ENCODE measurements at places on chromosomes 6 and 20.

- DNase-seq, result no peak
Observed at GRCh38 chr6:77092971-77093370, 370.3 kb downstream of the HTR1B start.

DNA sequence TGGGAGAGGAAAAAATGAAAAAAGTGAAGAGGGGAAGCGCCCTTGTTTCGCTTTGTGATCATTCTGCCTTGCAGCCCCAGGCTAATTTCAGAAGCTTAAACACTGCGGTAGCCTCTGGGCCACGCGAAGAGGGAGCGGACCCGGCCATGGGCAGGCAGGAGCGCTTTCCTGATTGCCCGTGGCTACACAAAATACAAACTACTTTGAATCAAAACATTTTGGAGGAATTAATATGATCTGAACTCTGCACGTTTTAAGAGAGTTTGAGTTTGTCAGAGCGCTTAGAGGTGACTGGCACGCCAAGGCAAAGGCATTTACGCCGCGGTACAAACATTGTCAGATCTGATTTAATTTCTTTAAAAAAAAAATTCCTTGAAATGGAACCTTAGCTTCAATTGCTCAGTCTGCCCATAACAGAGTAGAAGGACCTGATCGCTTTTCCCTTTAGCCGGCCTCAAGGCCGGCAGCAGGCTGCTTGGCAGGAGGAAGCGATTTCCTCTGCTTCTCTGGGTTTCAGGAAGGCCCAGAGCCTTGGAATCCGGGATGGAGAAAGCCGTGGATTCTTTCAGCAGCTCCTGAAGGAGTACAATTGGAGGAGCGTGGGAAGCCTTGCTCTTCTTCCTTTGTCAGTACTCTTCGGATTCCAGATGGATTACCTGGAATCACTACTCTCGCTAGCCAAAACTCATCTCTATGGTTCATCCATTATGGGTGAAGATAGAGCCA lies 9.7 kb downstream of the TFAP2D start:
- DNase-seq, result no peak

DNA sequence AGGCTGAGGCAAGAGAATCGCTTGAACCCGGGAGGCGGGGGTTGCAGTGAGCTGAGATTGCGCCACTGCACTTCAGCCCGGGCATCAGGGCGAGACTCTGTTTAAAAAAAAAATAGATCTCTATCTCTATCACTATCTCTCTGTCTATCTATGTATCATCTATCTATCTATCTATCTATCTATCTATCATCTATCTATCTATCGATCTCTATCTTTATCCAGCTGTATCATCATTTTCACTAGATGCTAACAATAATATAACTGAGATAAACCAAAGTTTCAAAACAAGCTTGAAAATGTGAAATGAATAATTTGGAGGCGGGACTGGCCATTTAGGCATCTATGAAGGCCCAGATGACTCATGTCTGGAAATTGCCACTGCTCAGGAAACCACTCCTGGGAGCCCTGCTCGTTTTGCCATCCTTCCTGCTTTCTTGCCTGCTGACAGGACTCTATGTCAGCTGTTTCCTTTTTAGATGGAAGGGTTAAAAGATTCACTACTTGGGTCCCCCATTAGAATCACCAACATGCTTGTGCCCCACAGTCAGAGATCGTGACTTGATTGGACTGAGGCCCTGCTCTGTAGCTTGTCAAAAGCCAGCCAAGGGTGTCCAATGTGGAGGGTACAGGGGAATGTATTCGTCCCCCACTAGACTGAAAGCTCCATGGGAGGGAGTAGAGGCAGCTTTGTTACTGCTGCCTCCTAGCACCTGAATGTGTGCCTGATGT lies 61.7 kb downstream of the UTRN start:
- no peak for DNase-seq

GRCh38 chr20:38275815-38276550 lies 15.4 kb upstream of the KIAA1755 start:
- DNase-seq, result no peak

DNA sequence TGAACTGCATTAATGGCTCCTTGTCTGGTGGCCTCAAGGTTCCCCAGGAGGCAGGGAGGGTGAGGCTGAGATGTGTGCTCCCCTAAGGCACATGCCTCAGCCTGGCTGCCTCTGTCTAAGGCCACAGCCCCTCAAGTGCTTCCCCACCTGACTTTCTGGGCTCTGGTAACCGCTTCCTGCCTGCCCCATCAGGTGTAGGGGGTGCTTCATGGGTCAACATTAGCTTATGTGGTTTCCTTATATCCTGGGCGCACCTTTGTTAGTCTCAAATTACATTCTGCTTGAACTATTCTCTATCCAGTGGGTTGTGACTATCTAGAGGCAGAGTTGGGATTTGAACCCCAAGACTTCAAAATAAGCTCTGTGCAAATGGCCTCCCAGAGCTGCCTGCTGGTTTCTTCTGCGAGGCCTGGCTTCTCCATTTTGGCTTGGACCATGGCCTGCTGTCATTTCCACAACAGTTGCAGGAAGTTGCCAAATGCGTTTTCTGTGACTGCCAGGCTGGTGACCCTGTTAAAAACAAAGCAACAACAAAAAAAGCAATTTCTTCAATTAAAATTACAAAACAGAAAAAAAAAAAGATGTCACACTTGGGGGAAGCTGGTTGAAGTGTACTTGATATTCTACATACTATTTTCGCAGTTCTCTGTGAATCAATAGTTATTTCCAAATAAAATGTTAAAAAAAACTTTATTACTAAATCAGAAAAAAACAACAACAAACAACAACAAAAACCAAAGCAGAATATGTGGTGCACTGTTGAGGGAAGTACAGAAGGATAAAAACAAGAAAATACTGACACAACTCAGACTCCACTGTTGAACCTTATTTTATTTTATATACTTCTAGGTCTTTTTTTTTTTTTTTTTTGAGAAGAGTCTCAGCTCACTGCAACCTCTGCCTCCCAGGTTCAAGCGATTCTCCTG lies 20.0 kb upstream of the ZNFX1 start:
- no peak for DNase-seq

GRCh38 chr6:152293404-152293803 lies 343.8 kb downstream of the SYNE1 start:
- DNase-seq, result no peak

- no peak for DNase-seq
Observed at GRCh38 chr20:25135031-25135430, 53.1 kb upstream of the VSX1 start.

GRCh38 chr6:25130518-25130917 lies 148.7 kb upstream of the CARMIL1 start:
- DNase-seq, result no peak

DNA sequence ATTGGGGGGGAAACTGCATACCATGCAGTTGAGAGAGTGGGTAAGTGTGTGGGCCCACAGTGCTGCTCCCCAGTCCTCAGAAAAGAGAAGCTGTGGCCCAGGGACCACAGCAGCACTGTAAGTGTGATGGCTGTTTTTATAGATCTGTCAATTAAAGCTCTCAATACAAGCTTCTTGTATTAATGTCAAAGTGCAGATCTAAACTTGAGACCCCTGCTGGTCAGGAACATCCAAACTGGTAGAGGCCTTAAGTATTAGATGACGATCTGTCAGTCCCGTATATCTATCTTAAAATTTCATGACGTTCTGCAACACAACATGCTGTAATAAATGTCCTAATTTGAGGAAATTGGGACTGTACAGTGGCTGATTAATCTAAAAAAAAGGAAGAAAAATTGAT lies 74.8 kb downstream of the TULP4 start:
- DNase-seq, result no peak

DNA sequence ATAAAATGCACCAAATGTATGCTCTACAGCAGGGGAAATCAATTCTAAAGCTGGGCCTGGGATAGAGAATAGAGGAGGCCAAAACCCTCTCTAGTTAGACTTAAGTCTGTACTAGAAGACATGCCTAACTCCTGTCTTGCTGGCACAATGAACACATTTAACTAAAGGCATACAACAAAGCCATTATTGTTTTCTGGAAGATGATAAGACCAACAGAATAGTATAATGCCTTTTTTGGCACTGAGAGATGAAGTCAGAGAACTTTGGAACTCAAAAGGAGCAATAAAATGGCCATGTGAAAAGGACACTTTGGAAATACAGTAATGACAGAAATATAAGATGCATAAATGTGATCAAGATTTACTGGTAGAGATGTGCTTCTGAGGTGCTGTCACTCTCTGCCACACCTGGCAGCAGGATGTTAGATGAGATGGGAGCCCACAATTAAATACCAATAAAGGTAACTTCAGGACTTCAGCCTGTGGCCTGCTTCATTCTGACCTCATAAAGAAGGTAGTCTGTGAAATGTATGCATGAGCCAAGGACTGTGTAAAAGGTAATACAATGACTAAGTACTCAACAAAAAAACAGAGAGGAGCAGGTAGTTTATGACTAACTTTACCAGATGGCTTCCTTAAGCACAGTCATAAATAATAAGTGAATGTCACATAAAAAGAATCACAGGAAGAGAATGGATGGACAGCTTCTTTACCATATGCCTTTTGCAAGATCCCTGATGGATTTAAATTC lies 333.4 kb downstream of the BCKDHB start:
- no peak for DNase-seq

DNA sequence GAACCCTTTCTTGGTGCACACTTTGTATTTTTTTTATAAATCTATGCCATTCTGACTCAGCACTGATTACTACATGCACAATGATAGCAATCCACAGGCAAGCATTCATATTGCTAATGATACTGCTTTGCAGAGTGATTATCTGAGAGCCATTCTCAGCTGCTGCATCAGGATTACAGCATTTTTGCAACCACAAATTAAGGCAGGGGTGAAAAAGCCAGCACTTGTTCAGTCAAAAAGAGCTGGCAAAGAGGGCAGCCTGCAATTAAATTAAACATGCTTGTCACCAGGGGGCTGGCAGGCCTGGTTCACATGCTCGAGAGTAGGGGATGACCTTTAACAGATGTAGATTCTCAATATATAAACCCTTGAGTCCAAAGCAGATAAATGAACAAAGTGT lies 40.7 kb upstream of the SLC17A4 start:
- no peak for DNase-seq

DNA sequence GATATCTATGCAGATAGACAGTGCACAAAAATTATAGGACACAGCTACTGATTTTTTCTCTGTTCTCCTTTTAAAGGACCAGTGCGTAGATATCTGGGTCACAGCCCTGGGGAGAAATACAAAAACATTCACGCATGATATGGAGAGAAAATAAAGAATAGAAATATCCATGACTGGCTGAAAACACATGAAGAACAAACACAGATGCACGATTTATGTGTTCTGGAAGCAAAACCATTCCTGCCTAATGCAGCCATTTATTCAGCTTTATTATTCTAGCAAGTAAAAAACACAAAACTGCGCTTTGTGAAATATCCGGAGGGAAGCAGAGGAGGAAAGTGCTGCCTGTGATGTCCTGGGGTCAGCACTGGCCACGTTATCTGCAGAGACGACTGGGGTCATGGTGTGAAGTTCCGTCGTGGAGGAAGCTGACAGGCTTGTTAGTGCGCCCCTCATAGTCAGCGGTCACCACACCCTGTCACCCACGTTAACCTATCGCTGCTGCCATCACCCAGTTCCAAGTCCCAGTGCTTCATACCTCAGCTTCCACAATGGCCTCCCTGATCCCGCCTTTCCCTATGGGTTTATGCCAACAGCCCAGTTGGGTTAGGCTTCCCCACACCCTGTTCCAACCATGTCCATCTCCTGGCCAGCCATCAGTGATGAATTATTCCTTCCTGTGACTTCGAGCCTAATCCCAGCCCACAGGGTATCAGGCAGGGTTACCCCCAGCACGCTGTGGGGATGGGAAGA lies 86.6 kb upstream of the RPS6KA2 start:
- DNase-seq, result no peak

- no peak for DNase-seq
Observed at GRCh38 chr6:41335943-41336342, 535 bp downstream of the NCR2 start.

Data from stimulated activated CD8-positive, alpha-beta memory T cell treated with anti-CD3 and anti-CD28 coated beads, Interleukin-4, amount 100 ng/mL, for 1 hour (primary cell).